HT-29 (cell line): ENCODE measurements at places on chromosomes 6 and 20.
A peak's percentile ranks its signal among the peaks of the same experiment; 100 is the strongest.

DNA sequence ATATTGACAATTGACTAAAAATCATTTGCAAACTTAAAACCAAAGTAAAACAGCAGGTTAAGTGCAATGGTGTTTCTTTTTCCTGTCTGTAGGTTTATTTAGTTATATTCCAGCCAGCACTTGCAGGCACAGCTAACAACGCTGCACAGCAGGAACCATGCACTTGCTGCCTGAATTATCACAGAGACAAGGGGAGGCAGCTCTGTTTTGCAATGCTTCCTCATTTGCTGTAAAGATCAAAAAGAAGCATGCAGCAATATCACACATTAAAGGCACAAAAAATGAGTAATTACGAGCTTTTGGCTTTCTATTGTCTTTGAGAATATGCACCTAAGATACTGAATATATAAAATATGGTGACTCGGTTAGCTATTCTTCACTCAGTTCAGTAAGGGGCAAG lies 241.9 kb downstream of the EPHA7 start:
- no peak for DNase-seq

DNA sequence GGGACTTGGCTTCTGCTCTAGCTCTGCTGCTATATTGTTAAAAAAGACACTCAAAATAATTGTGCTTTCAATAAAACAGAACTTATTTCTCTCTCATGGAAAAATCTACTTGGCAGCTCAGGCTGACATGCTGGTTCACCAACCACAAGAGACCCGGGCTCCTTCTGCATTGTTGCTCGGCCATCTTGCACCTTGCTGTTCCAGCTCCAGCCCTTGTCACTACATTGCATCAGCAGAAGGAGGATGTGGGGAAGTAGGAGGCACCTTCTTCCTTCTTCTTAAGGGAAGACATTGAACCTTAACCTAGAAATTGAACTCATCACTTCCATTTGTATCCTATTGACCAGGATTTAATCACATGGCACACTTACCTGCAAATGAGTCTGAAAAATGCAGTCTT lies 6.6 kb upstream of the C20orf202 start:
- DNase-seq, result no peak

DNA sequence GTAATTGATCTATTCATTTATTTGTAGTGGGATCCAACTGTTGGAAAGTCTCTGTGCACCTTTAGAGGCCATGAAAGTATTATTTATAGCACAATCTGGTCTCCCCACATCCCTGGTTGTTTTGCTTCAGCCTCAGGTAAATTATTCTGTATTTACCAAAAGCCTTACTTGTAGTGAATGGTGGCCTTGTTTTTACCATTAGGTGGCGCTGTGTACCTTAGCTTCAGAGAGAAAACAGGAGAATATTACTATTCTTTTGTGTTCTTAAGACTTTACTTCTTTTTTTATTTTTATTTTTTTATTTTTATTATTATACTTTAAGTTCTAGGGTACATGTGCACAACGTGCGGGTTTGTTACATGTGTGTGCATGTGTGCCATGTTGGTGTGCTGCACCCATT lies 23.7 kb downstream of the PEX7 start:
- DNase-seq, result peak; percentile 37

GRCh38 chr6:137011406-137011805 lies 33.4 kb downstream of the IL20RA start:
- DNase-seq, result no peak

GRCh38 chr6:99592900-99593299 lies 13.7 kb upstream of the PRDM13 start:
- DNase-seq, result no peak

GRCh38 chr6:14571001-14571400 lies 453.4 kb downstream of the CD83 start:
- no peak for DNase-seq

DNA sequence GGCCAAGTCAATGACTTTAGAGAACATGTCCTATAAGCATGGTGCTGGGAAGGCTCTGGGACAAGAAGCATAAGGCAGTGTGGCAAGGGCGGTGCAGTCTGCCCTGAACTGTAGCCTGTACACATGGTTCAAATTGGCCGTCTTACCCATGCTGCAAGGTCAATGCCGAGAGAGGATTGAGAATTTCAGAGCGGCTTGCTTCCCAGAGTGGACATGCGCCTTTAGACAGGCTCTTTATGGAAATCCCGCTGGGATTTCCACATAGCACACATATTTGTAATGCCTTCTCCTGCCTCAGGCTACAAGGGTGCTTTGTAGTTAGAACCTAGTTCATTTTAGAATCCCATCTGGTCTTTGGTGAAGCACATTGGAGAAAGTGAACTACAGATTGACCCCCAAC lies 36.1 kb upstream of the CEP162 start:
- DNase-seq, result no peak

GRCh38 chr6:39088331-39088730 lies 26.7 kb downstream of the SAYSD1 start:
- peak; percentile 45 for DNase-seq

DNA sequence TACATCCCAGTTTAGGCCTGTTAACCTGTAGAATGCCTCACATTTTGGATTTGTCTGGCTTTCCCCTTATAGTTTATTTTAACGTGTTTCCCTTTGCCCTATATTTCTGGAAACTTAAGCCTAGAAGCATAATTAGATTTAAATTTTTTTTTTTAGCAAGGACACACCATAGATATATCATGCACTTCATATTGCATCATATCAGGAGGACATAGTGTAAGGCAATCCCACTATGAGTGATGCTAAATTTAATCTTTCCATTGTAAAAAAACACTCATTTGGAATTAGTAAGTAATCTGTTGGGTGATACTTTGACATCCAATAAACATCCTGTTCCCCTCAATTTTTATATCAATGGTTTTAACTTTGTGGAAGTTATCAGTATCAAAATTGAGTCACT lies 10.3 kb upstream of the FAXC start:
- no peak for DNase-seq

DNA sequence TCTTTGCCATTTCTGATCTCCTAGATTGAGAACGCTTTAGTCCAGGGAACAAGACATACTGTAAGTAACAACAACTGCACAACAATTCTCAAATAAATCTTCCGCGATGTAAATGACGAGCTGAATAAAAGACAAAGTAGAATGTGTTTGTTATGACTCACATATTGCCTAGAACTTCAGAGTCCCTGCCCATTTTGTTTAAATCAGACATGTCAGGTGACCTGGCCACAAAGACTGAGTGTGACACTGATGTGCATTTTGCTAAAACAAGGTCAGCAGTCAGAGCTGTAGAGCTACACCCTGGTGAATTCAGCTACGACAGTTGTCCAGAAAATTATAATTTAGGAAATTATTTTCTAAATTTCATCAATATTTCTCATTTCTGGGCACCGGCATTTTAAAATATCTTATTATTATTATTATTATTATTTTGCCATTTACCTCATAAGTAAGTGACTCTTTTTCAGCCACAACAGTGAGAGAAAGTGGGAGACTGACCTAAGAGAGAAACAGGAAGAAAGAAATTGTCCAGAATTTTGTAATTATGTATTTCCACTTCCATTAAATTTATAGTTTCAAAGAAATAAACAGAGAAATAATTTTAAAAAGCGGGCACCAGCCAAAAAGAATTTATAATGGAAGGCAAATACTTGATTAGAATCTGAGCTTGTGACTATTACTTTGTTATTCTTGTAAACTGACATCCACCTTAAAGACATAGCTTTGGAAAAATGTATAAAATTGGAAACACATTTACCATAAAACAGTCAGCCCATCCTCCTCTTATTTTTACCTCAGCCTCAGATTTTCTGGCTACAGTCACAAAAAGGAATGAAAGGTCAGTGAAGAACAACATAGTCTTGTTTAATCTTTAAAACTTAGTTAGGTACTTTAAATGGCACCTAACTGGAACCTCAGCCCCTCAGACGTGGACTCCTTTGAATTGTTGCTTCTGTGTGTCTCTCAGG lies 157.0 kb upstream of the CITED2 start:
- DNase-seq, result peak; percentile 33

DNA sequence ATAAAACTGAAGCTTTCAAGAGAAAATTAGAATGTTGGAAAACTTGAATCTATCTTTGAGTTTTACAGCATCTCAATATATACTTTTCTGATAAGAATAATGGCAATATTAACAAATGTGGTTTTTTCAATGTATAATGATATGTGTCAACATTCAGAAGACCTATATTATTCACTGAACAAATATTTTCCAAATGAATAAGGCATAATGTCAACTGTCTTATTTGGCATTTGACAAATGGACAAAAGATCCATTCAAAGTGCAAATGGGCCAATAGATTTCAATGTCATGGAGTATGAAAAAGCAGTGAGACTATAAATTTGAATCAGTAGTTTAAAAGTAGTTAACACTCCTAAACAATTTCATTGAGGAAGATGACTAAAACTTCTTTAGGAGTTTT lies 20.9 kb downstream of the LMBRD1 start:
- no peak for DNase-seq

DNA sequence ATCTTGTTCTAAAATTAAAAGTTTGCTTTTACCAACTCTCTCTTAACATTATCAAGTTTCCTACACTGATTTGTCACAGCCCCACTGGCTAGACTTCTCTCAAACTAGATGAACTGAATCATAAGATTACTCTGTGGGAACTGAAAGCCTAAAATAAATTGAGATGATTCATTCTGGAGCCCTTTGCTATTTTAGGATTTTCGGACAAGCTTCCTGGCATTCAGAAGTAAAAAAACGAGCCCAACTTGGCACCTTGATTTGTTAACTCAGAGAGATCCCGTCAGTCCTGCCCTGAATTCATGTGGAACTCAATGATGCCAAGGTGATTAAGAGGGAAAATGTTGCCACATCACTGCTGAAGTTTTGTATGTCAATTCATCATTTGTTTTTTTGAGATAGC lies 122.0 kb upstream of the NRSN1 start:
- DNase-seq, result no peak

DNA sequence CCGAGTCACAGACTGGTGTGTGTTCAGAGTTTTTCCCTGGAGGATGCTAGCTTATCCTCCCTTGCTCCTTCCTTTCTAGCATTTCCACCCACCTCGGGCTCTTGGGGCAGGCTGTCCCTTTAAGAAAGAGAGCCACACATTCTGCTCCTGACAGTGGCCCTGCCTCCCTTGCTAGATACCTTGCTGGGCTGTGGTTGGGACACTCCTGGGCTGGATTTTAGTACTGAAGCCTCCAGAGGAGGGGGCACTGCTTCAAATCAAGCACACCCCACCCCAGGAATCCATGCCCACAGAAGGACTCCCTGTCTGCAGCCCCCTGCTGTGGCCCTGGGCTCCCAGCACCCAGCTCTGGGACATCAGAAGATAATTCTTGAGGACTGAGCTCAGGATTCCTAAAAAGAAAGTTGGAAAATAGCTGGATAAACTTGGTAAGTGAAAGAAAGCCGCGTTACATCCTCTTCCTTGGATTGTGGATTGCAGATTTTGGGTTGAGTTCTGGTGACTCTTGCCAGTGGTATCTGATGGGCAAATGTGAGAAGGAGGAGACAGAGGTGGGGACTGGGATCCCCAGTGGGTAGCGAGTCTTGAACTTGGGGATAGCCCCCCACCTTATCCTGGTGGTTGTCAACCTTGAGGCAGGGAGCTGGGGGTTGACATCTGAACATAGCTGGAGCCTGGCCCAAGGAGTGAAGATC lies 29.0 kb downstream of the DAAM2 start:
- DNase-seq, result no peak

GRCh38 chr20:36872852-36873251 lies 3.1 kb upstream of the TLDC2 start:
- no peak for DNase-seq

DNA sequence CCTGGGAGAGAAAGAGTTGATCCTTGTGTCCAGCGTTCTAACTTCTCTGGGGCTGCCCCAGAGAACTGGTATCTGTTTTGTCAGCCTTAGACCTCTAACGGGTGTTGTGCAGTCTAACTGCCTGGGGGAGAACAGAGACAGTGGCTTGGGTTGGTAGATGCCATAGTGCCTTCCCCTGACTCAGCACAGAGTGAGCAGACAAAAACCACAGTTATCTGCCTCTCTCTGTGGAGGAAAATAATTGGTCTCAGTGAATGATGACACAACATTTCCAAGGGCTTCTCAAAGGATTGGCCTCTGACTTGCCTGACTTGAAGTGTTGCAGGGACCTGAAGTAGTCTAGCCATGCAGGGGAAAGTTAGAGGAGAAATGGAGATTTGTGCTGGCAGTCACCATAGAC lies 226.2 kb upstream of the MAN1A1 start:
- no peak for DNase-seq

DNA sequence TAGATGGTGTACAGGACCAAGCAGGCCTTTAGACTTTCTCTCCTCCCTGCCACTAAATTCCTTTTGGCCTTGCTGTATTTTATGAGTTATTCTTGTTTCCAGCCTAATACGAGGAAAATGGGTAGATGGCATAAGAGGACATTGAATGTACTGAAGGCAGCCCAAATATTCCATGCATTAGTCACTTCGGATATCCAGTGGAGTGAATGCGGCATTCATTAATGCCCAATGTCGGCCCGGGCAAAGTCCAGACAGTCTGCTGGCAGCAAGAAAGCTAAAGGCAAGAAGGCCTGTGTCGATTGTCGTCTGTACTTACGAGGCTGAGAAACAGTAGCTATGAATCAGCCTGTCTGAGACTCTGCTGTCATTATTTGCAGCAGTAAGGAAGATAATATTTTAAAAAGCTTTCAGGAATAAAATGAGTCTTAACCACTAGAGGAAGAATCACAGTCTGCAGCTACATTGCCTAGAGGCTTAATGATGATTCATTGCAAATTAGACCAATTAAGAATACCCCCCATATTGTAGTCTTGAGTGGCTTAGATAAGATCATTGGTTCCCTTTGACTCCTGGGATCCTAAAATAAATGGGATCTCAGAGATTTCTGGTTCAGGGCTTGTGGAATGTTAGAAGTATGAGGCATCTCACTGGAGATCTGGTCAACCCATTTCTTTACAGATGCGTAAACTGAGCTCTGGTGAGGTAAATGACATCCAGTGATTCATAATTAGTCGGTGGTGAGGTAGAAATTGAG lies 534.1 kb upstream of the JAG1 start:
- peak; percentile 87 for DNase-seq
